ENCODE measurements at places on chromosomes 7 and 10. TPM values are rescaled to one million over a fixed set of nuclear protein-coding genes. Genes with fewer than 3 reads are reported as not detected.

DNA sequence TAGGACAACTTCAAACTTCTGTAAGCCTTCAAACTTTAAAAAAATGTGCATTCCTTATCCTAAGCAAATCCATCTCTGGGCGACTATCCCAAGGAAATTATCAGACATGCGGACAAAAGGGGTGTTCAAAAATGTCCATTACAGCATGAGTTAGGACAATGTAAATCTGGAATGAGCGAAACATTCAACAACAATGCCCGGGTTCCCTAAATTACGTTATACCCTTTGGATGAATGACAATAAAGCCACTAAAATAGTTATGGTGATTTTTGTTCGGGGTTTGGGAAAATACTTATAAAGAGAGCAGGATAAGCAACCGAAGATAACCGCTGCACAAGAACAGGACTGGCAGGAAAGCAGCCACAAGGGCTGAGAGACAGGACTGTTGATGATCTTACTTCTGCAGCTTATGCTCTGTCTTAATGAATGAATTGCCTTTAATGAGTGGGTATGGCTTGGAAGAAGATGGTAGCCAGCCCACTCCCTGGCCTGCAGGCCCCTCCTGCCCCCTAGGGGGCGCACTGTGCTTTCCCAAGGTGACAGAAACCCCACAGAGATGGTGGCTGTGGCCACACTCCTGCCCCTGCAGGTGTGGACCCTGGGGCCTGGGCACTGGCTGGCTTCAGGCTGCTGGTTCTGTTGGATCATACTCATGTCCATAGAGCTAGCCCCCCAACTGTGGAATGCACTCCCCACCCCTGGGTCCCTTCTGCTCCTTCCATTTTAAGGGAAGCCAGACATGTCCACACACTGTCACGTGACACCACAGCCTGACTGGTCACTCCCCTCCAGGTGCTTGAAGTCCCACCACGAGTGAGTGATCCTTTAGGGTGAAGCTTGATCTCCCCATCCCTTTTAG lies 45.0 kb downstream of the ZCCHC24 start:
- DNase-seq, result no peak

DNA sequence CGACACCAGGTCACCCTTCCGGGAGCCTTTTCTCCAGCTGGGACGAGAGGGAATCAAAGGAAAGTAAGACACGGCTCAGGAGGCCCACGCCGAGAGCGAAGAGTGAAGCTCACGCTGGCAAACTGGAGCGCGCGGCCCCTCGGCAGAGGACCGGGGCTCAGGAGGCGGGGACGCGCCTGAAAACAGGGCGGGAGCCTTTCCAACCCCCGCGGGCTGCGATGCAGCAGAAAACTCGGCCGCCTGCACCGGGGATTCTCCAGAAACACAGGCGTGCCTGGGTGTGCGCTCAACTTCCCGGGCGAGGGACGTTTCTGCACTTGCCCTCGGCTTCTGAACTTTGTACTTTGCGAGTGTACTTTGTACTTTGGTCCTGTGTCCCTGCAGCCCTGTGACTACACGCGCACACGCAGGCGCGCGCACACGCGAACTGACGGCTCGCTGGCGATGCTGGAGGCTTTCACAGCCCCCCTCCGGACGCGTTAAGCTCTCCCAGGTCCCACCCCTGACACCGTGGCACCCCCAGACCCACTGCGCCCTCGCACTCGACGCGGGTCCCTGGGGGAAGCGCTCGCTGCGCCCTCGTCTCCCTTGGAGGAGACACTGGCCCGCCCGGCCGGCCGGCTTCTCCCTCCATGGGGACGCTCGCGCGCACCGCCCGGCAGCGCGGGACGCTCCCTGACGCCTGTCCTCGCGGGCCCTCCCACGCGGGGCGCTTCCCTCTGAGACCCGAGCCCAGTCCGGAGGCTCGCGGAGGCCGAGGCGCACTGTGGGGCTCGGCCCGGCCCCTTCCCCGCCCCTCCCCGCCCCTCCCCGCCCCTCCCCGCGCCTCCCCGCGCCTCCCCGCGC lies 588 bp upstream of the PAOX start:
- peak; percentile 91 for DNase-seq

- no peak for DNase-seq
Measured at GRCh38 chr10:124691002-124691401, 53.2 kb downstream of the FAM53B start.

DNA sequence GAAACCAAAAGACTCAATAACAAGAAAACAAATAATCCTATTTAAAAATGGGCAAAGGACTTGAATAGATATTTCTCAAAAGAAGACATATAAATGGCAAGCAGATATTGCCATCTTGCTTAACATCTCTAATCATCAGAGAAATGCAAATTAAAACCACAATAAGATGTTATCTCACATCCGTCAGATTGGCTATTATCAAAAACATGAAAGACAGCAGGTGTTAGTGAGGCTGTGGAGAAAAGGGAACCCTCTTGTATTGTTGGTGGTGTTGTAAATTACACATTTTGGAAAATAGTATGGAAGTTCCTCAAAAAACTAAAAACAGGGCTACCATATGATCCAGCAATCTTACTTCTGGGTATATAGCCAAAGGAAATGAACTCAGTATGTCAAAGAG lies 25.7 kb downstream of the OPALIN start:
- no peak for DNase-seq

DNA sequence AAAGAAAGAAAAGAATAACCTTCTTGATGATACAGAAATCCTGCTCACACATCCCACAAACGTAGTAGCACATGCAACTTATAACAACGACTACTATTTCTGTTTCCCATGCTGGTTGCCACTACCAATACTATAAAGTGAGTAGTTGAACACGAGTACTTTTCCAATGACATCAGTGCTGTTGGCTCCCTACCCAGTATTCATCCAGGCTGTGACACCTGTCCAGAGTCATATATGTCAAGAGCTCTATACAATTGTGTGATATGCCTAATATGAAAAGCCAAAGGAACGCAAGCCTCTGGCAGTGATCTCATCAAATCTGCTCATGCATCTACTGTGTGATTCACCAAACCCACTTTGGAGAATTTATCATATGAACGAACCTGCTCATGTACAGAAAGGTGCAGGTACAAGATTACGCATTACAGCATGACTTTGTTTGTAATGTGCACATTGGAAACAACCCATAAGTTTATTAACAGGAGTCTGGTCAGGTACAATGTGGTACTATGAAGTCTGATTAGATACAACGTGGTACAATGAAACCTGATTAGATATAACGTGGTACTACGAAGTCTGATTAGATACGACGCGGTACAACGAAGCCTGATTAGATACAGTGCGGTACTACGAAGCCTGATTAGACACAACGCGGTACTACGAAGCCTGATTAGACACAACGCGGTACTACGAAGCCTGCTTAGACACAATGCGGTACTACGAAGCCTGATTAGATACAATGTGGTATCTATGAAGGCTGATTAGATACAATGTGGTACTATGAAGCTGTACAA lies 5.8 kb upstream of the ITIH5 start:
- no peak for DNase-seq

- DNase-seq, result no peak
Measured at GRCh38 chr7:24052572-24053260, 231.3 kb upstream of the NPY start.

Gene SUFU
- 11.3 TPM for total RNA-seq

Gene DGKI
- total RNA-seq, result 6.1 TPM

Gene HHEX
- 11.3 TPM for total RNA-seq

Gene ACTL6B
- not detected for total RNA-seq

Measured in posterior vena cava (tissue), 2 donors.